Right kidney (tissue), 9 donors: ENCODE measurements at places on chromosomes 1 and 21.

GRCh38 chr1:157090196-157090647 is 9.4 kb downstream of the ETV3L start:
- peak; percentile 70 for DNase-seq

GRCh38 chr1:39104158-39105060 is 78.3 kb downstream of the NDUFS5 start:
- peak; percentile 86 for DNase-seq

DNA sequence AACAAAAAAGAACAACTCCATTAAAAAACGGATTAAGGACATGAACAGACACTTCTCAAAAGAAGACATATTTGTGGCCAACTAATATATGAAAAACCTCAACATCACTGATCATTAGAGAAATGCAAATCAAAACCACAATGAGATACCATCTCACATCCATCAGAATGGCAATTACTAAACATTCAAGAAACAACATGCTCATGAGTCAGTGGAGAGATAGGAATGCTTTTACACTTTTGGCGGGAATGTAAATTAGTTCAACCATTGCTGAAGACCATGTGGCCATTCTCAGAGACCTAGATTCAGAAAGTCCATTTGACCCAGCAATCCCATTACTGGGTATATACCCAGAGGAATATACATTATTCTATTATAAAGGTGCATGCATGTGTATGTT is 1442.6 kb upstream of the B3GALT2 start:
- DNase-seq: no peak

DNA sequence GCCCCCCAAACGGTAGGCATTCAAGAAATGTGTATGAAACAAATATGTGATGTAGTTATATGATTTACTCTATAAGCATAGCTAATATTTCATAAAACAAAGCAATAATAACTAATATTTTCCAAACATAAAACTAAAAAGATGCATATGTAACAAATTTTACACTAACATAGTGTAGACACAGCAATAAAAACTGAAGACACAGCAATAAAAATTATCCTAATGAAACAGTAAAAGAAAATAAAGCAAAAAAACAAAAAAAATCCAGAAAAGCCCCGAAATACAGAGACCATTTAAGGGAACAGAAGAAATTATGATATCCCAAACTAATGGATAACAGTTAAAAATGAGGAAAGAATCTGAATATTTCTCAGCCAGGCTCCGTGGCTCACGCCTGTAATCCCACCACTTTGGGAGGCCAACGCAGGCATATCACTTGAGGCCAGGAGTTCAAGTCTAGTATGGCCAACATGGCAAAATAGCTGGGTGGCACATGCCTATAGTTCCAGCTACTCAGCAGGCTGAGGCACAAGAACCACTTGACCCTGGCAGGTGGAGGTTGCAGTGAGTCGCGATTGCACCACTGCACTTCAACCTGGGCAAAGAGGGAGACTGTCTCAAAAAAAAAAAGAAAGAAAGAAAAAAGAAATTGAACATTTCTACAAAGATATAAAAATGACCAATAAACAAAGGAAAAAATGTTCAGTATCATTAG is 38.2 kb upstream of the PSMG1 start:
- DNase-seq: no peak

- no peak for DNase-seq
These were observed 34.0 kb downstream of the PUM1 start for GRCh38 chr1:31031330-31032143.
